ENCODE measurements at places on chromosomes 3 and 15.

DNA sequence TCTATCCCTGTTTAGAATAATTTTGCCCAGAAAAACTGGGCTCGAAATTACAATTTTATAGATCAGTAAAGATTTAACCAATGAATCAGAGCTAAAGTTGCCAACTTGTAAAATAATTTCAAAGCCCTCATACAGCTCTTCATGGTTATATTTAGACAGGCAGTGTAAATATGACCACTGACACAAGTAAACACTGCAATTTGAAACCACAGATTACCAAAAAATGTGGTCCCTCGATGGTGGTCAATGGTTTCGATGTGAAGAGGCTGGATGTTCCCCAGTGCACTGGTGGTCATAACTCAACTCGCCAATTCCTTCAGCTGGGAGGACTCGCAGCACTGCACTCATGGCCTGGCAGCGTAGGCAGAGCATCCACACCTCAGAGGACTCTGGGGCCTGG, 28.6 kb downstream of the LRTM1 start:
- DNase-seq: no peak

GRCh38 chr3:119160361-119160760, 13.0 kb upstream of the UPK1B start:
- no peak for DNase-seq

DNA sequence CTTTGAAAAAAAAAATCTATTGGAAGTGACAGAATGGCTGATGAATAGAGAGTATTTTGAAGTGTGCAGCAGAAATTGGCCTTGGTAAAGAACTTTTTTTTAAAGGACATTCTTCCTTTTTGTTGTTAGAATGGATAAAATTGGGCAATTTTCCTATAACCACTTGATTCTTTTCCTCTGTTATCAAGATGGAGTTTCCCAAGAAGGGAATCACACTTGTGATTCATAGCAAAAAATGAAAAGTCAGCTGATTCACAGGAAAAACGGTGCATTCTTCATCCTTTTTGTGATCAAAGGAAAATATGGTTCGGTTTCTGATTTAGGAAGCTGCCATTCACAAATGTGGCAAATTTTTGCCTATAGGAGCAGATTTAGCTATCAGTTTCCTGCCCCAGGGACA, 486.8 kb downstream of the GBE1 start:
- DNase-seq: no peak

DNA sequence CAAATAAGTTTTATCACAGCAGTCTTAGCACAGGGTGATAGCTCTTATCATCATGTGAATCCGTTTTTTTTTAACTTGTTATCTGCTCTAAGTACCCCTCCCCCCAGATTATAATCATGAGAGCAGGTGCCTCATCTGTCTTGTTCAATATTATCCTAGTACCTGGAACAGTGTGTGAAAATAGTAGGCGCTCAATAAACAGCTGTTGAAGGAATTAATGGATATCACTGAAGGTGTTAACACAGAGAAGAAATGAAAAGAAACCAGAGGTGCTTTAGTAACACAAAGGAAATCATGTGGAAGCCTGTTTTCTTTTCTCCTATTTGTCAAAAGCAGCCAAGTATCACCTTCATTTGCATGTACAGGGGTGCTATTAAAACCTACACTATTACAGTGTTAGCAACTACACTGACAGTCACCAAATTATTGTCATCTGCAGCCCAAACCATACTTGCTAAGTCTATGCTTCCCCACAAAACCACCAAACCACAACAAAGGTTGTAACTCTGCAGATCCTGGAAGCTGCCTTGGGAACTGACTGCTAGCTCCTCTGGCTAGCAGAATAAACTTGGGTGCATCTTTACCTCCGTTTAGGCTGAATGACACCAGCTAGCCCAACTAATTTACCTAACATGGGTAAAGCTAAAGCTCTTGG, 2.9 kb downstream of the XPC start:
- DNase-seq: no peak

DNA sequence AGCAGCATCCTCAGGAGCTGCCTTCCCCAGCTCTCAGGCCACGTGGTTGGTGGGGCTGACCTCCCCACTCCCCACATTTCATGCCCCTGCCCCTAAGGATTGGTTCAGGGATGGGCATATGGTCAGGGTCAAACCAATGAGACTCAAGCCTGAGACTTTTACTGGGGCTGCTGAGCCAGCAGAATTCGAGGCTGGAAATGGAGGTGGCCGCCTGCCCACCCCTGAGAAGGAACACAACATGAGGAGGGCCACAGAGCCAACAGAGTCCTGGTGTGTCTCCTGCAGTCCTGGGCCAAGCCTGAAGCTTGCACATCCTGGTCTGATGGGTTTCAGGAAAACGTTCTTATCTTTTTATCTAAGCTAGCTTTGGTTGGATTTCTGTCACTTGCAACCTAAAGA, 5.9 kb downstream of the EHD4 start:
- no peak for DNase-seq

- DNase-seq: no peak
Observed at GRCh38 chr3:115836944-115837343, 213.6 kb downstream of the GAP43 start.

GRCh38 chr3:131361464-131362421, 19.8 kb upstream of the NUDT16 start:
- no peak for DNase-seq

- no peak for DNase-seq
Observed at GRCh38 chr3:112505907-112506306, 6.6 kb upstream of the BTLA start.

DNA sequence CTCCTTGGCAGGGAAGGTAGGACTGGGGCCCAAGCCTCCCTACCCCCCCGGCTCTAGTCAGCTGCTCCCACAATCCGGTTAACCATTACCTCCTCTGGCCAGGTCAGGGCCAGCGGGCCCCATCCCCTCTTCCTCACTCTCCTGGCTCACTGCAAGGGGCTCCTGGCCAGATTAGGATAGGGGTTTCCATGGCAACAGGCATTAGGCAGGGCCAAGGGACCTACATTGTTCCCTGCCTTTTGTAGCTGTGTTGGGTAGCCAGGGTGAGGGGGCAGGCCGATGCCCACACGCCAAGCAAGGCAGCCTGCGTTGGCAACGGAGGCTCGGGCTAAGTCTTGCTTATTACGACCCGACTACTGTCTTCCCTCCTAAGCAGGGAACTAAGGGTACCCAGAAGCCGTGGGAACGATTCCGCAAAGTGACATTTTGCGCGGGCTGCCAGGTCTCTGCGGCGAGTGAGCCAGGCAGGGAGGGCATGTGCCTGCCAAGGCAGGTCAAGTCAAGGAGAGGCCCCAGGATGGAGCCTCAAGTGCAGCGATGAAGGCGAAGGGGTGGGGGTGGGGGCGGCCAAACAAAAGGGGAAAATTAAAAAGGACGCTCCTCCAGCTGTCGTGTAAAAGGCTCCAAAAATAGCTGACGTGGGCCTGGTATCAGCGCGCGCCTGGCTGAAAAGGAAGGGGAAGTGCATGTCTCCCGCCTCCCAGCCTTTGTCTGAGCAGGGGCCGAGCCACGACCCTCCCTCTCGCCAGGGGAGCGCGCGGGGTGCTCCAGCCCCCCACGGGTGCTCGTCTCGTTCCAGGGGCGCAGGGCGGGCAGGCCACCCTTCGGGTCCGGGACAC, 919 bp downstream of the IDH2 start:
- no peak for DNase-seq

DNA sequence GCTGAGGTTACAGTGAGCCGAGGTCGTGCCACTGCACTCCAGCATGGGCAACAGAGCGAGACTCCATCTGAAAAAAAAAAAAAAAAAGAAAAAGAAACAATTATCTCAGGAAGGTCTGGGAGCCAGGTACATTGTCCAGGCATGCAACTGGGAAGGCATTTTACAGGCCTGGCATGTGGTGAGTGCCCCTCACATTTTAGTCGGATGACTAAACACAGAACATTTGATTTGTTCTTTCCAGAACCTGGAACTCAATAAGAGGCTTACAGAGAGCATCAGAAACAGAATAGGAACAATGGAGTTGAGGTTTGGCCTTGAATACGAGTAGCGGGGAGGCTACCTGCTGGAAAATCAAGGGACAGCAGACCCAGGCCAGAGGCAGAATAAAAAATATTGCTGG, 33.7 kb upstream of the IGF1R start:
- no peak for DNase-seq

GRCh38 chr3:184335291-184335660, 2.1 kb upstream of the FAM131A start:
- no peak for DNase-seq

- DNase-seq: no peak
Observed at GRCh38 chr15:37872661-37873060, 61.8 kb upstream of the TMCO5A start.

DNA sequence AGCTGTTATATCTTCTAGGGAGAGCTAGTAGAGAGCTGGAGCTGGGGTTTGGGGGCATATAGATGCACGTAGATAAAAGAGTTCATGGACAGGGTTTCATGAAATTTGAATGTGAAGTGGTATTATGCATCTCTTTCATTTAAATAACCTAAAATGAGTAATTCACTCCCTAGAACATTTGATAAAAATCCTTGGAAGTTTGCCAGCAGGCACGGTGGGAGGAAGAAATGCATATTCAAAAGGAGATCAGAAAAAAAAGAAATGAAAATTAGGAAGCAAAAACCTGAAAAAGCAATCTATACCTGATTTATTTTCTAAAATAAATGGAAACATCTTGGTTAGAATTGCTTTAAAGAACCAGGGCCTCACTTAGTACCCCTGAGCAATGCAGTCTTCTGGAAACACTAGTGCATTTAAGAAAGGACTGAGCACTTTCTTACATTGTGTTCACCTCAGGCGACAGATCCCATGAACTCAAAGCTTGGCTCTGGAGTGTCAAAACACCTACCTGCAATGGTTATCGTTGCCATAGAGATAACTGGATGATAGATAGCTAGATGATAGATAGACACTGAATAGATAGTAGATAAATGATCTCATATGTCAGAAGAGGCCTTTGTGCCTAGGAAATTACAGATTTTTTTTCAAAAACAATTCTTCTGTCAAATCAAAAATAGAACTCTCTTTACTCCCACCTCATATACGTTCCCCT, 458.6 kb upstream of the THRB start:
- no peak for DNase-seq

GRCh38 chr3:121998030-121998580, 23.9 kb downstream of the ILDR1 start:
- DNase-seq: no peak

- DNase-seq: no peak
Observed at GRCh38 chr3:32056559-32057290, 49.7 kb upstream of the GPD1L start.

GRCh38 chr3:179932674-179933073, 104.1 kb downstream of the PEX5L start:
- DNase-seq: peak; percentile 21

DNA sequence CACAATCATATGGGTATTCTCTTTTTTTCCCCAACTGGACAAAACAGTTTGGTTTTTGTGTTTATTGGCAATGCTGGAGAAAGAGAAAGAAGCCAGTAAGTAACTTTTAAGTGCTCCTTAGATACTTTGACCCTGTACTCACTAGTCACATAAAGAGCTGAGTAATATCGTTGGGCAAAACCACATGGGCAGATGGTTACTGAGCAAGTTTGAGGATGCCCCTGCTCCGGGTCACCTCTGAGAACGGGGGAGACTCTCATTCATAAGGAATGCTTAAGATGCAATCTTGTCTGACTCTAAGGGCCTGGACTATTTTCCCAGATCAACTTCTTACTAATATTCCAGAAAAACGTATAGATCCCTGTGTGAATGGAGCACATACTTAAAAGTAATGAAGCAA, 106.4 kb upstream of the SLC2A2 start:
- DNase-seq: no peak

GRCh38 chr15:60172143-60172542, 168.0 kb downstream of the FOXB1 start:
- no peak for DNase-seq

DNA sequence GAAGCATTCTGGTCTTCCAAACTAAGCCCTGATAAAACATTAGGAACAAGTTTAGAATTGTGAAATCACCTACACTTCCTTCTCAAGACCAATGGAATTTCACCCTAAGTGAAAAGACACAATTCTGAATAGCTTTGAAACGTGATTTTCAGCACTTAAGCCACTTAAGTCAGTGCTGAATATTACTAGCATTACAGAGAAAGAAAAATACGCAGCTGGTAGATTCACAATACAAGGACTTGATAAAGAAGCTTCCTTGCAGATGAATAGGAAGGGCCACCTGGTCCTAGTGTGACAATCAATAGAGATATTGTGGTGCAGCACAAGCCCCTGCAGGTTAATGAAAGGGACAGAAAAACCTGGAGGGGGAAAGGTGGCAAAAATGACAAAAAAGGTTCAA, 353.1 kb upstream of the ALCAM start:
- DNase-seq: no peak

GRCh38 chr3:125219261-125219701, 6.7 kb upstream of the SLC12A8 start:
- DNase-seq: no peak

DNA sequence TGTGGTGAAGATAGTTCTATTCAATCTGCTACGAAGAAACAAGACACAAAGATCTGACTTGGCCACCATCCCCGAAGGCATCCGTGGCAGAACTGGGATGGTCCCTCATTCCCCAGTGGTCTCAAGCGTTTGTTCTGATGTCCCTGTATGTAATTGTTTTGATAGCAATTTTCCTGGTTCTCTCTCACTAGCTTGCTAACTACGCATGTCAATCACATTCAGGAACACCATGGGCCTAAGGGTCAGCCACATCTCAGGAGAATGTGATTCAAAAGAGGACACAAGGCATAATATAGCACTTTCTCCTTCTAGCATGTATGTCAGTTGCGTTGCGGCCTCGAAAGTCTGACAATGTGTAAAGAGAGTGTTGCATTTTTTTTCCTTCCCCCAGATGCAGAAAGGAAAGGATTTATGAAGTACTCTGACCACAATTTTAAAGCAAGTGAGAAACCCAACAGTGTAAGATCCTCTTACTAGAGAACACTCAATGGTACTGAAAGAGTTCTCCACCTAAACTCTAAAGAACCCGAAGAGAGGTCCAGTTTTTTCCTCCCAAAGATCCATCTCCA, 32.0 kb upstream of the TCF12 start:
- no peak for DNase-seq

- peak; percentile 86 for DNase-seq
Observed at GRCh38 chr3:125602752-125603649, 7.7 kb upstream of the OSBPL11 start.

- DNase-seq: no peak
Observed at GRCh38 chr3:49869525-49870126, at the start of gene CAMKV. TSS of gene CAMKV (minus strand) at chr3:49869906. CDS start at chr3:49862388, 7,518 bp downstream.

DNA sequence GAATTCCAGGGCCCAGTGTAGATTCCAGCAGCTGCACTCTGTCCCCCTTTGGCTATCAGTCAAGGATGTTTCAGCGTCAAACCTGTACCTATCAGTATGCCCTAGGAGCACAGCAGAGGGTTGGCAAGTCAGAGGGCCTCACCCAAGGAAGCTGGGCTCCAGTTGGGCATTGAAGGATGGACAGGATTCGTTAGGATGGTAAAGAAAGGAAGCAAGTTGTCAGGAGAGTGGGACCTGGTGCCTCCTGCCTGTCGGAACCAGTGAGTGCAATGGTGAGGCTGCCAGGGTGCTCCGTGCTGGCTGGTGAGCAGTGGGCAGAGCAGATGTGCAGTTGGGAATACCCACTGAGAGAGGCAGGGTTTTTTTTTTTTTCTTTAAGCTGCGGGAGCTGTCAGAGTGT, 157.2 kb downstream of the CHDH start:
- DNase-seq: no peak
